ENCODE measurements at places on chromosomes 16 and 17. TPM values are rescaled to one million over a fixed set of nuclear protein-coding genes. Genes with fewer than 3 reads are reported as not detected.

DNA sequence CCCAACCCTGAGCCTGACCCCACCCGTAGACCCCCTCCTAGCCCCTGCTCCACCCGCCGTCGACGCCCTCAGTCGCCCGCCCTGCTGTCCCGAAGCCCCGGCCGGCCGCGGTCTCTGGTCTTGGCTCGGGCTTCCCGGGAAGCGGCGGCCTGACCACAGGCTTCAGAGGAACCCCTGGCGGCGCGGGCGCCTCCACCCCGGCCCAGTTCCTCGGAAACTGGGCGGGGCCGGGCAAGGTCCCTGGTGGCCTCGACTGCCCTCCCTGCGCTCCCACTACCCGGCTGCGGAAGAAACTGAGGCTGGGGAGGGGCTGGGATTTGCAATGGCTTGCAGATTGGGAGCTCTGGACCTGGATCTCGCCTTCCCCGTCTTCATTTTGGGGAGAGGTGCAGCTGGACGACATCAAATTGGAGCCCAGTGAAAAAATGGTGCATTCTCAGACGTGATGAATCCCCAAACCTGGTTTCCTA is 692 bp upstream of the SOCS1 start:
- H3K4me1 ChIP-seq, result peaks cover 53% of the 10 kb centered on the region
- no peak for DNase-seq
- peak overlapping the region; percentile 94 for H3K4me3 ChIP-seq
- peak overlapping the region; percentile 92 for H3K27ac ChIP-seq

DNA sequence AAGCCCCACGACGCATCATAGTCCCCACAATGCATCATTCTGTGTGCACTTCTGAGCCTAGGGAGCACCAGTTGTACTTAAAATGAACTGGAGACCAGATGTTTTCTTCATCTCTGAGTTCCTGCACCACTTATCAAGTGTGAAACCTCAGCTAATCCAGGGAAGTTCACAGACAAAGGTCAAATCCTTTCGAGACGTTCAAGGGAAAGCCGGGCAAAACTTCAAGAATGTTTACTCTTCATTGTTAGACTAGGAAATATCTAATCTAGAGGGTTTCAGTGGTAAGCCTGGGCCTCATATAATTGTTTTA is 4.6 kb upstream of the PMP22 start:
- no peak overlapping the region for H3K4me3 ChIP-seq
- H3K27me3 ChIP-seq, result peaks cover 29% of the 10 kb centered on the region
- no peaks in the 10 kb centered on the region for H3K4me1 ChIP-seq

GRCh38 chr16:716200-716568 is 1.3 kb downstream of the METRN start:
- DNase-seq, result no peak
- peak overlapping the region; percentile 73 for H3K4me3 ChIP-seq
- peaks cover 41% of the 10 kb centered on the region for H3K4me1 ChIP-seq
- H3K27me3 ChIP-seq, result no peaks in the 10 kb centered on the region

GRCh38 chr17:6831661-6832263 is at the start of gene TEKT1:
TEKT1 (minus strand) TSS chr17:6831729; CDS start chr17:6830376, 1,353 bp downstream.
- peaks cover 20% of the 10 kb centered on the region for H3K4me1 ChIP-seq
- H3K27ac ChIP-seq, result peak within 1 kb of the TSS; percentile 93
- no peaks in the 10 kb centered on the region for H3K36me3 ChIP-seq
- H3K4me3 ChIP-seq, result peak within 1 kb of the TSS; percentile 76

DNA sequence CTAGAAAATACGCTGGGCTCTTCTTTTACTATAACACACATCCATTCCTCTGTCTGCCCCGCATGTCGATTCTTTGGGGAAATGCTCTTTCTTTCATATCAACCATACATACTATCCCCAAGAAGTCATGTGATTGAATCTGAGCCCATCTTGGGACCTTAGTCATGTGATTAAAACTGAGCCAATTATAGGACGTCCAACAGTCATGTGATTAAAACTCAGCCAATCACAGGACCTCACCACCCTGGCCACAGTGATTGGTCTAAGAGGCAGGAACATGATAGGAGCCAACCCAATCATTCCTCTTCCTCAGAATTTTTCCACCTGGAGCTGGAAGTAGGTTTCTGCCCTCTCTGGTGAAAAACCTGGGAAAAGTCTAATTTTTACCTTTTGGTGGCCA is 78.8 kb downstream of the TMEM114 start:
- H3K4me3 ChIP-seq, result no peak overlapping the region
- peaks cover 15% of the 10 kb centered on the region for H3K27me3 ChIP-seq
- no peaks in the 10 kb centered on the region for H3K4me1 ChIP-seq
- no peak for DNase-seq

- no peaks in the 10 kb centered on the region for H3K36me3 ChIP-seq
- DNase-seq, result no peak
- no peaks in the 10 kb centered on the region for H3K27me3 ChIP-seq
- H3K4me1 ChIP-seq, result peaks cover 35% of the 10 kb centered on the region
- H3K4me3 ChIP-seq, result peak overlapping the region; percentile 10
Observed at GRCh38 chr16:3467921-3468320, 24.4 kb downstream of the NAA60 start.

DNA sequence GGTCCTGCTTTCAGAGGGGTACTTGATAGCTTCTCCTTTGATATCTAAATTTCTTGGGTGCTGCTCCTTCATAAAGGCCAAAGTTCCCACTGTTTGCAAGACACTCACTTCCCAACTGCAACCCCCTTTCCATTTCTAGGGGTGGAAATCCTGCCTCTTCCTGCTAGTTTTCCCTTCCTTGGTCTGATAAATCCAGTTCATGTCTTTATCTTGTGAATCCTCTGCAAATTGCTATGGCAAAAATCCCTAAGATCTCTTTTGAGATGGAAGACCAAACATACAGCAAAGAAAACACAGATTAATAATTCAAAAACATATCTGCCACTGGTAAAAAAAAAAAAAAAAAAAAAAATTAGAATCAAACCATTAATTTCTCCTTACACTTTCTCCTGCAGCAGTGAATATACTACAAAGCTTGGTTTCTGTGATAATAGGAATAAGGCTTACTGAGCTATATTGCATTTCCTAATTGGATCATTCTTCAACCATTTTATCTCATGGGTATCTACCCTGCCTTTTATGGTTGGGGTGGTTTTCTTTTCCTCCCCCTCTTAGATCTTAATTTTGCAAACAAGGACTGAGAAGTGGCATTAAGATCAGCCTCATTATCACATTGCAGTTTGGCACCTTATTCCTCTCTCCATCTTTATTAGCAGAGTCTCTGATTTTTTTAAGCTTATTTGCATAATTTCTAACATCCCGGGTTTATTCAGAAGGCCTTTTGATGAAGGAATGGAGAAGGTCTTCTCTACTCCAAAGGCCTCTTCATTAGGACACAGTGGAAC is 439.1 kb downstream of the XYLT1 start:
- no peak for DNase-seq
- no peaks in the 10 kb centered on the region for H3K27me3 ChIP-seq
- peaks cover 13% of the 10 kb centered on the region for H3K4me1 ChIP-seq
- no peak overlapping the region for H3K4me3 ChIP-seq
- H3K27ac ChIP-seq, result no peak overlapping the region
- peaks cover 10% of the 10 kb centered on the region for H3K36me3 ChIP-seq

The ASPA gene
- polyA plus RNA-seq, result not detected

- H3K27ac ChIP-seq, result no peak overlapping the region
- DNase-seq, result no peak
- peaks cover 8% of the 10 kb centered on the region for H3K4me1 ChIP-seq
- H3K36me3 ChIP-seq, result peaks cover 21% of the 10 kb centered on the region
- H3K4me3 ChIP-seq, result no peak overlapping the region
Observed at GRCh38 chr16:84979516-84979915, 31.8 kb downstream of the ZDHHC7 start.

The TEX14 gene
- polyA plus RNA-seq, result 0.56 TPM

GRCh38 chr16:27644165-27644564 is 94.2 kb downstream of the KATNIP start:
- no peak for DNase-seq
- H3K4me3 ChIP-seq, result no peak overlapping the region
- no peaks in the 10 kb centered on the region for H3K4me1 ChIP-seq
- no peak overlapping the region for H3K27ac ChIP-seq
- peaks cover 18% of the 10 kb centered on the region for H3K36me3 ChIP-seq
